ENCODE measurements at places on chromosomes 7 and 10. TPM values are rescaled to one million over a fixed set of nuclear protein-coding genes. Genes with fewer than 3 reads are reported as not detected.

Gene EXOC4
- polyA plus RNA-seq = 11.9 TPM

DNA sequence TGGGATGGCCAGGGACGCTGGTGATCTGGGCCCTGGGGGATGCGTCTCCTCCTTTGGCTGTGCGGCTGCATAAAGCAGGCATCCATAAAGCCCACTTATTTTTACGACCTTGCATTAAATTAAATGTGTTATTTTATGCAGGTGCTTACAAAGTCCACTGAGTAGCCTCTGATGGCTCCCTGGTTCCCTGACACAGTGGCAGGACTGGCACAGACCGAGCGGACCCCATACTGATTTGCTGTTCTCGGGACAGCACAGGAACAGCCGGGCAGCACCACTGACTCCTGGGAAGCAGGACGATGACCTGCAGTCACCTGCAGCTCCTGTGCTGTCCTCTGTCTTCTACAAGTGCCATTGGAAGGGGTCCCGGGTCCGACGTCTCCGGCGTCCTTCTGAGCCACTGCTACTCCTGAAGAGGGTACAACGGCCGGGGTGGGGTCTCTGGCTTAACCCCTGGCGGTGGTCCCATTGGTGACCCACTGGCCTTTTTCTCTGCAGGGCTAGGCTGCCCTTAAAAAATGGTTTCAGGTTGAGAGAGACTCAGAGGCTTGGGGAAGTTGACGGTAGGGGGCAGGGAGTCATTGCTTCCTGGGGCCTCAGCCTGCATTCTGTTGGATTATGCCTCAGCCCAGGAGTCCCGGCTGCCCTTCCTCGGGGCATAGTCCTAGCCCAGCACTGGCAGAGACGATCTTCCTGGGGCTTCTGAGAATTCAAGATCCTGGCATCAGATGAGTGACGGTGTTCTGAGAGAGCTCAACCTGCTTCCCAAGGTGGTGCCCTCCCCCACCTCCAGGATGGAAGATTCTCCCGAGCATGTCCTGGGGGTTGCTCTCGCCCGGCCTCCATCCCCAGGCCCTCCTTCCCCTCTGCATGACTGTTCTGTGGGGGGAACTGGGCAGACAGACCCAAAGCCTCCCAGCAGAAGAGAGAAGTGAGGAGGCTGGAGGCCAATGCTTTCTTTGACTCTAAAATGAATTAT is 330.1 kb downstream of the ADARB2 start:
- DNase-seq = no peak

- no peak for DNase-seq
Measured at GRCh38 chr10:34641147-34641912, 173.8 kb downstream of the PARD3 start.

Gene ZNF746
- 5.0 TPM for polyA plus RNA-seq

Gene CFAP58
- 2.9 TPM for polyA plus RNA-seq

DNA sequence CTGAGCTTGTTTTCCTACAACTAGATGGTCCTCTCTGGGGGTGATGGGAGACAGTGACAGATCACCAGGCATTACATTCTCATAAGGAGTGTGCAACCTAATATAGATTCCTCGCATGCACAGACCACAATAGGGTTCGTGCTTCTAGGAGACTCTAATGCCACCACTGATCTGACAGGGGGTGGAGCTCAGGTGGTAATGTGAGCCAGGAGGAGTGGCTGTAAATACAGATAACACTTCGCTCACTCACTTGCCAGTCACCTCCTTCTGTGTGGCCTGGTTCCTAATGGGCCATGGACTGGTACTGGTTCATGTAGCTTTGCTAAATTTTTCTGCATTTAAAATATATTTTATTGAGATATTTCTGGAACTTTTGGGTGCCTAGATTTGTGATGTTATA is 202.3 kb upstream of the ZNF32 start:
- DNase-seq = no peak

- DNase-seq = no peak
Measured at GRCh38 chr7:145643981-145644380, 472.6 kb upstream of the CNTNAP2 start.

DNA sequence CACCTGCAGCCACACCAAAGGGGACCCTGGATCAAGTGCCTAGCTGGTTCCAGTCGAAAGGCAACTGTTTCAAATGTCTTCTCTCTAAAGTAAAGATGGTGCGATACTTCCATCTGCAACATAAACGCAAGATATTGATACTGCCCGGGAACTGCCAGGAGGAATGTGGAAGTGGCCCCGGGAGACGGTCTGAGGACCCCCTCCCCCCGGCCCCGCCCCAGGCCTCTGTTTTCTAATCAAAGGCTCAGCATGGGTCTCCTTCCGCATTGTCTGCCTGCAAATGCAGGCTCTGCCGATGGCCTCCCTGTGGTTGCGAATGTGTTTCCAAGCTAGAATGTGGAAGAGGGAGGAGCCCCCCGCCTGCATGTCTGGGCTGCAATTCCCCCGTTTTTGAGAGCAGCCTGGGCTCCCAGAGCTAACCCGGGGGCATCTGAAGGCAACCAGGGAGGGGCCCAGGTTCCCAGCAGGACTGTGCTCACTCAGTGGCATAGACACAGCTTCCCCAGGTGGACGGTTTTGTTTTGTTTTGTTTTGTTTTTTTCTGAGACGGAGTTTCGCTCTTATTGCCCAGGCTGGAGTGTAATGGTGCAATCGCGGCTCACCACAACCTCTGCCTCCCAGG is 223.9 kb upstream of the PPP2R2D start:
- no peak for DNase-seq

DNA sequence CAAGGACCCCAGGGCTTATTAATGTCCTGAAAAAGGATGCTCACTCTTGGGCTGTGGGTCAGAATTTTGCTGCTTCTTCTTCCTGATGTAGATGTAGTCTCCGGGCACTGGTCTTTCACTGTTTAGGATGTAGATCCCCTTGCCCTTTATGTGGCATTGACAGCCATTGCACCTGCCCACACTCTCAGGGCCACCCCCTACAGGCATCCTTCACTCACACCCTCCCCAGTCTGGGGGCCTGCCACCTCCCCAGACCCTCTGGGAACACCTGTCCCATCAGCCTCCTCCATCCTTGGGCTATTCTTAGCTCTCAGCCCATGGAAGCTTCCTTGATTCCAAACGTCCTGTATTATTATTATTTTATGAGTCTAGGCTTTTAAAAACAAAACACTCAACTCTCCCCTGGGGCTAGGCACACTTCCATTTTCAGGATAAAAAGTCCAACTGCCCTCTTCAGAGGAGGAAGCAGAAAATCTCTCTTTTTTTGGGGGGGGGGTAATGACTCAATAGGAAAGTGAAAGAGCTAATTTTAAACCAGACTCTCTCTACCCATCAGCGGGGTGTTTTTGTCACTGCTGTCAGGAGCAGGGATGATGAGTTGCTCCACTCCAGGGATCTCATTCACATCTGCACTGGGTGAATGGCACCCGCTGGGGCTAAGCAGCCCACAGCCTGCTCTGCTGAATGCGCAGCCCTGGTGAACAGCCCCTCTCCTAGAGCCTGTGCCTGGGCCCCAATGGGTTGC is 11.5 kb upstream of the KLRG2 start:
- no peak for DNase-seq

Gene ZCCHC24
- polyA plus RNA-seq = 31.3 TPM

GRCh38 chr10:116880716-116881482 is 31.6 kb downstream of the ENO4 start:
- no peak for DNase-seq

Gene NOD1
- polyA plus RNA-seq = 8.6 TPM

GRCh38 chr7:130353196-130353595 is 8.6 kb downstream of the CPA5 start:
- no peak for DNase-seq

Gene IMPDH1
- 13.8 TPM for polyA plus RNA-seq

DNA sequence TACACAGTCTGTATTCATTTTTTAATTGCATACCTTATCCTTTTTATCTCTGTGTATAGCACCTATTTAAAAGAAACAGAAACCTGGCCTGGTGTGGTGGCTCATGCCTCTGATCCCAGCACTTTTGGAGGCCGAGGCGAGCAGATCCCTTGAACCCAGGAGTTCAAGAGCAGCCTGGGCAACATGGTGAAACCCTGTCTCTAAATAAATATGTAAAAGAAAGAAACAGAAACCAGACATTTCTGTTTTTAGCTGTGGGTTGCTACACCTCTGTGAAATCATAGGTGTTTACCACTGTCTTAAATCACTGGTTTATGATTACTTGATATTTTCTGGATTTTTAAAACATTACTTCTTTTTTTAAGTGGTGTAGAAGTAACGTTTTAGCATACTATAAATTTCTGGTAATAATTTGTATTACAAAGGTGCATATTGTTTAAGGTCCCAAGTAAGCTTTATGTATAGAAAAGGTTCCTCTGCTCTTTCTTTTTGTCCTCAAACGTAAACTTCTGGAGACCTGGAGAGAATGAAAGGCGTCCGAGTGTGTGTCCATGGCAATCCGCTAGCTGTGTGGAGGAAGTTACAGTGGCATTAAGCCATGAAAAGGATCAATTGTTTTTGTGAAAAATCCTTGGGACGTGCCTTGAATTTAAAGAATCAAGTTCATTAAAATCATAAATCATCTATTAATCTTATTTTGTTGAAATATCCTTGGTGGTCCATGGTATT is 41.1 kb downstream of the PTPRZ1 start:
- DNase-seq = no peak
